Activated CD8-positive, alpha-beta memory T cell treated with anti-CD3 and anti-CD28 coated beads, Interleukin-2, amount 50 U/mL, for 4 hours (primary cell): ENCODE measurements at places on chromosomes 1 and 21.

- DNase-seq: no peak
Measured at GRCh38 chr1:20371411-20371810, 80.7 kb downstream of the VWA5B1 start.

GRCh38 chr1:180235077-180235501 lies 5.0 kb downstream of the LHX4 start:
- no peak for DNase-seq

- no peak for DNase-seq
Measured at GRCh38 chr1:158570480-158570879, at the start of gene OR6P1. OR6P1 (minus strand) TSS chr1:158570580; CDS start chr1:158563604, 6,976 bp downstream.

- DNase-seq: no peak
Measured at GRCh38 chr1:22447621-22448111, 4.0 kb upstream of the ZBTB40 start.

GRCh38 chr1:100036718-100037655 lies 67.2 kb downstream of the SLC35A3 start:
- no peak for DNase-seq

DNA sequence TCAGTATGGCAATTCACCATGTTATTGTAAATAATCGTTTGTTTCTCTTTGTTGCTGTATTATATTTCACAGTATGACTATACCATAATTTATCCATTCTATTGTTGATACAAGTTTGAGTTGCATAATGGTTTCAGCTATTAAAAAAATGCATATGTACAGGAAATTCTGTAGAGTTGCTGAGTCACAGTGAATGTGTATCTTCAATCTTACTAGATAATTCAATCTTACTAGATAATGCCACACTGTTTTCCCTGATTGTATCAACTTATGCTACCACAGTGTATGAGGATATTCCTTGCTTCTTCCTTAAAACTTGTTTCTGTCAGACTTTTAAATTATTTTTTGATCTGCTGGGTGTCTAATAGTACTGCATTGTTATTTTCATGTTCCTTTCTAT lies 3.5 kb upstream of the COA6 start:
- no peak for DNase-seq

GRCh38 chr1:94928293-94928939 lies 1.5 kb upstream of the CNN3 start:
- DNase-seq: no peak

GRCh38 chr1:228515200-228515834 lies 28.1 kb downstream of the RNF187 start:
- no peak for DNase-seq

- DNase-seq: no peak
Measured at GRCh38 chr1:154810571-154810970, 59.5 kb downstream of the KCNN3 start.

DNA sequence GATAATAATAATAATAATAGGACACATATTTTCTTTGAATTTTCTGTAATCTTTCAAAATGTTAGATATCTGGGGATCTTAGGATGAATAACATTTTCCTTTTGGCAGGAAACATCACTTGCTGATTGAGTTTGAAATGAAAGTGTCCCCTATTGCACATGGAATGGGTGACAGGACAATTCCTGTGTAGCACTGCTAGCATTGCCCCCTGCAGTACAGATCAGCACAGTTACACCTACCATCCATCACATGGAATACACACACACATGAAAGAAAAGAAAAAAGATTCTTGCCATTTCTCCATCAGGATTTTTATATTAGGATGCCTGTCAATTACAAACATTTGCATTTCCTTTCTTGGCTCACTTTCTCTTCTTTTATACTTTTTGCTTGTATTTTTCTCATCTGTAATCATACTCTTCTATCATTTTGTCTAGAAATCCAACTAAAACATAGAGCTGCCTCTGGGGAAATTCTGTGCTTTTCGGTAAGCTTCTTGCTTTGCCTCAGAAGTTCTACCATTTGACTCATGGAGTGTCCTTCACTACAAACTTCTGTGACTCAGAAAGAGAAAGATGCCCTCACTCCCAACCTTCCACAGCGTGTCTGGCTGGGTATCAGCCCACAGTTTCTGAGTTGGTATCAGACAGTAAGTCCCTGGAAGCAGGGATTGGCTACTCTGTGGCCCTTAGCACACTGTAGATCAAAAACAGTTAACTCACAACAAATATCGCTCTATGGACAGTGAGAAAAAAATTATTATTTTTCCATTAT lies 641.2 kb downstream of the PTPRC start:
- no peak for DNase-seq

DNA sequence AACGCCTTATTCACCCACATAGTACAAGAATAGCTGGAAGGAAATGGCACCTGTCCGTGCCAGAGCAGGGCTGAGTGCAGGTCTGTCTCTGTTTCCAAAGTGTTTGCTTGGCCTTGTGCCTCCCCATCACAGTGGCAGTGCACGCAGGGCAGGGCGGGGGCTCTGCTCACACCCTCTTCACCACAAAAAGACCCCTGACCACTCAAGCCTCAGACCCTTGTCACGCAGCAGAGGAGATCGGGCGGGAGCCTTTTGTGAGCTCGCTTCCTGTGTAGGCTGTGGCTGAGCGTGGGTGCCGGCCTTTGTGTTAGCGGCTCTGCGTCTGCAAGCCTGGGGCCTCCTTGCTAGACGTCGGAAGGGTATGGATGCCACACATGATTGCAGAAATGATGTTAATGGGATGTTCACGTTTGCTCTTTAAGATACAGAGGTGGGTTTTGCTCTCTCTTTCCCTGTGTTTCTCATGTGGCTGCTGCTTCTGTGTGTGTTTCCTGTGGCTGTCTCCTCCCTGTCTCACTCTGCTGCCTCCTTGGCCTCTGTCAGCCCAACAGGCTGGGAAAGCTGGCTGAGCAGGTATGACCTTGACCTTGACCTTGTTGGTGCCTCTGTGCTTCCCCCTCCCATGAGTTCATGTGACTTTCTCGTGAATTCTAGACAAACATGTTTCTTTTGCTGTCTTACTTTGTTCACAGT lies 45.4 kb downstream of the S100B start:
- peak; percentile 64 for DNase-seq

- no peak for DNase-seq
Measured at GRCh38 chr1:166489356-166489669, 322.5 kb upstream of the FAM78B start.

- no peak for DNase-seq
Measured at GRCh38 chr1:70891051-70891843, 156.4 kb downstream of the PTGER3 start.

GRCh38 chr21:38839328-38840286 lies 33.9 kb downstream of the ETS2 start:
- DNase-seq: no peak

- DNase-seq: no peak
Measured at GRCh38 chr1:112034277-112034676, 44.8 kb upstream of the KCND3 start.

GRCh38 chr1:163315773-163316374 lies 5.9 kb upstream of the NUF2 start:
- peak; percentile 32 for DNase-seq

DNA sequence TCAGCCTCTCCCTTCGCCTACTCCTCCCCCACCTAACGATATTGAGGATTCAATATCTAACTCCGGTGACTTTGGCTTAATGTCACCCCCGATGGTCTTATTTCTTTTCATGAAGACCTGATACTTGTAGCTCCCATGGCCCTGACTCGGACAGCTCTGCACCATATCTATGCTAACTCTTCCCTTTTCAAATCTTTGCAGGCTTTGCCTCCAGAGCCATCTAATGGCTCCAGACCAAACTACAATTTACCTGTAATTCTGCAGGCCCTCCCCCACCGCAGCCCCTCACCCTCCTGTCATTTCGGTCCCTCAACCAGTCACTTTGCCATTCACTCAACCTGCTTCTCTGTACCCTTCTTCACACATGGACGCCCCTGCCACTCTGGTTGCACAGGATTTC lies 7.9 kb upstream of the GSTM5 start:
- DNase-seq: no peak

DNA sequence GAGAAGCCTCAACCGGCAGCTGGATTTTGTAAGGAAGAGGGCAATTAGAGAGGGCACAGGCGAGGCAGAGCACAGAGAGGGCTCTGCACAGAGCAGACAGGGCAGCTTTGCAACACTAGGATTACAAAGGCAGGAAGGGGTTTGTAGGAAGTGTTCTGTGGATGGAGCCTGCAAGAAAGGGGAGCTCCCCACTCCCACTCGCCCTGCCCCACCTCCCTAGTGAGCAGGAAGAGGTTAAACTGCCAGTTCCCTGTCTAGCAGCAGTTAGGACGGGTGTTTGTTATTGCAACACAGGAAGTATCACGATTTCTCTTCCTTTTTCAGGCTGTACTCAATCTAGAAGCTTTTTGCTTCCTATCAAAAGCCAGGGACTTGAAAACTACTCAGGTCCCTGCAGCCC lies 63.3 kb upstream of the LRRC8D start:
- no peak for DNase-seq

DNA sequence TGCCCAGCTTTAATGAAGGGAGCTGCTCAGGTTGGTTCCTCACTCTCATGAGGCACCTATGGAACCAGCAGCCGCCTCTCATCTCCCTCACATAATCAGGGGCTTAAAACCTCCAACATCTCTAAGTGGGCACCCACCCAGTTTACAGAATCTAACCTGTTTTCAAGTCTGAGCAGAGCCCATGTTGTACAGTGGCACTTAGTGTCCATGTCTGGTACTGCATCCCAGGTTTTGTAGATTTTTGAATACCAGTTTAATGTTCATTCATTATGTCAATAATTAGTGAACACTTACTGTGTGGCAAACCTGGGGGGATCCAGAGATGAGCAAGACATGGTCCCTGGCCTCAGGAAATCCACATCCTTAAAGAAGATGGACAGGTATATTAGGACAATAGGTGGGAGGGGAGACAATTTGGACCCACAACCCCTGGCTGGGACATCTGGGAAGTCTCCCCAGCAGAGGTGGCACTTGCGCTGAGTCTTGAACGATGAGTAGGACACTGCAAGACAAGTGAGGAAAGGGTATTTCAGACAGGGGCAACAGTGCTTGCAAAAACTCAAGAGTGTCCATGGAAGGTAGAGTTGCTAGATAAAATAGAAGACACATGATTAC lies 83.3 kb downstream of the LACTBL1 start:
- DNase-seq: no peak

GRCh38 chr1:223106856-223107255 lies 36.2 kb downstream of the TLR5 start:
- no peak for DNase-seq

GRCh38 chr1:43344267-43344850 lies 6.7 kb downstream of the MPL start:
- DNase-seq: no peak

- DNase-seq: no peak
Measured at GRCh38 chr1:172286629-172287076, 133.8 kb upstream of the C1orf105 start.

GRCh38 chr1:211605603-211606331 lies 26.8 kb upstream of the SLC30A1 start:
- no peak for DNase-seq

DNA sequence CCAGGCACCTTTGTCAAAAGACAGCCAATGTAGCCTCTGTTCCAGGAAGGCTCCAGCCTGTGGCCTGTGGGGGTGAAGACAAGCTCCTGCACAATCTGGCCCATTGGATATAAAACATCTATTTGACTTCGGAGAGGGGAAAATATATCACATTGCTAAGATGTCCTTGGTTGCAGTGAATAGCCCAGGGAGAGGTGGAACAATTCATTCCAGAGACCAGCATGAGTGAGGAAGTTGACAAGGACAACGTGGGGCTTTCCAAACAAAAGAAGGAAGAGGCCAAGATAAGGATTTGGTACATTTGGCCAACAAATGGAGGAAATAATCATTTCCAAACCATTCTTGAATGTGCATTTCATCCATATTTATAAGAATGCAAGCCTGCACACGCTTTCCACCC lies 187.0 kb downstream of the ETS2 start:
- DNase-seq: no peak

GRCh38 chr1:1112237-1112985 lies 3.5 kb downstream of the C1orf159 start:
- peak; percentile 8 for DNase-seq

DNA sequence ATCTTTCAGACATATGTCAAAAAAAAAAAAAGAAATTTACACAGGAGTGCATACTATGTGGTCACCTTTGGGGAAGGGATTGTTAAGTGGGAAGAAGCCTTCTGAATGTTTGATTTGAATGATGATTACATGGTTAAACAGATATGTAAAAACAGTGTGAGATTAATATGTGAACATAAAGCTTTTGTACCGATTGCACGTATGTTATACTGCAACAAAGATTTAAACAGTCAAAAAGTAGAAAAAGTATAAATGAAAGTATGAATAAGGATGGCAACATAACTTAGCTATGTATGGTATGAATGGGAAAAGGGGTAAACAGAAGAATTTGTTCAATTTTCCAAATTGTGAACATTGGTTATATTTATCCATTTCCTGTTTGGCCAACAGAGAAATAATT lies 10.0 kb upstream of the PLPP3 start:
- no peak for DNase-seq
